Stomach (tissue), 19 donors: ENCODE measurements at places on chromosomes 3 and 15. TPM values are rescaled to one million over a fixed set of nuclear protein-coding genes. Genes with fewer than 3 reads are reported as not detected.

ZBED2 gene
- total RNA-seq, result not detected

SGO1 gene
- 1.7 TPM for total RNA-seq

ACOX2 gene
- 1.6 TPM for total RNA-seq

ZPLD1 gene
- total RNA-seq, result not detected

ECE2 gene
- total RNA-seq, result not detected

DAZL gene
- total RNA-seq, result not detected

GOLGA8G gene
- not detected for total RNA-seq

TRPM1 gene
- not detected for total RNA-seq

SKIC8 gene
- 22.2 TPM for total RNA-seq

HTR3E gene
- not detected for total RNA-seq

GRCh38 chr15:67077641-67078215 lies 12.3 kb downstream of the SMAD3 start:
- no peaks in the 10 kb centered on the region for H3K36me3 ChIP-seq
- DNase-seq, result peak; percentile 68
- peaks cover 100% of the 10 kb centered on the region for H3K4me1 ChIP-seq
- H3K4me3 ChIP-seq, result no peak overlapping the region

DNA sequence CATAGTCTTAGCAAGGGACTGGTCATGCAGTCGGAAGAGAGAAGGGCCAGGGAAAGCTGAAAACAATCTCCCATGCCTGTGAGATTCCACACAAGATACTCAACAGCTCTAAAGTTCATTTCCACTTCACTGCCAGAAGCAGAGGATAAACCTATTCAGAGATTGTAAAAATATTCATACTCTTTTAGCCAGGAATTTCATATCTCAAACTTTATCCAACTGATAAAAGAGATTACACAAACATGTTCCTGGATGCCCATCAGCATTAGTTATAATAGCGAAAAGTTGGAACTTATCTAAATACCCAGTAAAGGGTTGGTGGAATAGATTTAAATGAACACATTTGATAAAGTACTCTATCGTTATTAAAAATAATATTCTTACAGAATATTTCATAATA lies 75.2 kb upstream of the ARHGEF3 start:
- no peak overlapping the region for H3K4me3 ChIP-seq
- no peak for DNase-seq
- peaks cover 38% of the 10 kb centered on the region for H3K4me1 ChIP-seq
- H3K27me3 ChIP-seq, result no peaks in the 10 kb centered on the region

- no peaks in the 10 kb centered on the region for H3K36me3 ChIP-seq
- H3K27me3 ChIP-seq, result no peaks in the 10 kb centered on the region
These were observed 14.6 kb downstream of the ADAMTS9 start for GRCh38 chr3:64673159-64673715.

DNA sequence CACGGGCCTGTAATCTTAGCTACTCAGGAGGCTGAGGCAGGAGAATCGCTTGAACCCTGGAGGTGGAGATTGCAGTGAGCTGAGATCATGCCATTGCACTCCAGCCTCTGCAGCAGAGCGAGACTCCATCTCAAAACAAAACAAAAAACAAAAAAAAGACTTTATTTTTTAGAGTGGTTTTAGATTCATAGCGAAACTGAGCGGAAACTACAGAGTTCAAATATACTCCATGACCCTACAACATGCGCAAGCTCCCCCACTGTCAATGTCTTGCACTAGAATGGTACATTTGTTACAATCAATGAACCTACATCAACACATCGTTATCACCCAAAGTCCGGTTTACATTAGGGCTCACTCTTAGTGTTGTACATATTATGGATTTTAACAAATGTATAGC lies 2.2 kb upstream of the CRTAP start:
- DNase-seq, result no peak
- no peak overlapping the region for H3K27ac ChIP-seq
- no peaks in the 10 kb centered on the region for H3K36me3 ChIP-seq
- peaks cover 33% of the 10 kb centered on the region for H3K4me1 ChIP-seq
- no peak overlapping the region for H3K4me3 ChIP-seq

DNA sequence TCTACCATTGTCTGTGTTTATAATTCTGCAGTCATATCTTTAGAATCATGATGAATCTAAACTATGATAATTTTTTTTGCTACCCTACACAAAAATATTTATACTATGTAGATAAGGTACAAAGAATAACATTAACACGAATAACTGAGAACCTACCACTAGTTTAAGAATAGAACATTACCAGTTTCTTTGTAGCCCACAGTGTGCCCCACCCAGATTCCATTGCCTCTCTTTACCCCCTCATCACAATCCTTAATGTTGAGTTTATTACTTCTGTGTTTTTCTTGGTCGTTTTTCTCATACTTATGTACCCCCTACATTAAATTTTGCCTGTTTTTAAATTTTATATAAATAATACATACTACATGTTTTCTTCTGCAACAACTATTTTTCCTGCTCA lies 140.5 kb downstream of the BBX start:
- H3K4me1 ChIP-seq, result peaks cover 12% of the 10 kb centered on the region
- no peaks in the 10 kb centered on the region for H3K27me3 ChIP-seq
- DNase-seq, result no peak
- no peaks in the 10 kb centered on the region for H3K36me3 ChIP-seq
- H3K4me3 ChIP-seq, result no peak overlapping the region

DNA sequence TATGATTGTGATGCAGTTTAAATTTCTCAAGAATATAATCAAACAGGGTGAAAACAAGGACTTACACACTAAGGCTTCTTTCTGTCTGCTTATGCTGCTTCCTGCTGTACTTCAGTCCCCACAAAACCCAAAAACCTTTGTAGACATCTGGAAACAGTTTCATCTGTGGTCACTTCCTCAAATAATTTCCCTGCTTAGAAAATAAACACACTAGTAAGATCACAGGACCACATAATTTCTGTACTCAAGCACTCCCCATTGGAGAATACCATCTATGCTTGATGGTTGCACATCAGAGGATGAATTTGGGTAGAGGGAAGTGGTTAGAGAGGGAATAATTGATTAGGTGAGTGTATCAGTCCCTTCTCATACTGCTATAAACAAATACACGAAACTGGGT lies 266.2 kb downstream of the LSAMP start:
- no peaks in the 10 kb centered on the region for H3K36me3 ChIP-seq
- no peak overlapping the region for H3K4me3 ChIP-seq
- H3K4me1 ChIP-seq, result no peaks in the 10 kb centered on the region
- no peaks in the 10 kb centered on the region for H3K27me3 ChIP-seq
- no peak for DNase-seq

DNA sequence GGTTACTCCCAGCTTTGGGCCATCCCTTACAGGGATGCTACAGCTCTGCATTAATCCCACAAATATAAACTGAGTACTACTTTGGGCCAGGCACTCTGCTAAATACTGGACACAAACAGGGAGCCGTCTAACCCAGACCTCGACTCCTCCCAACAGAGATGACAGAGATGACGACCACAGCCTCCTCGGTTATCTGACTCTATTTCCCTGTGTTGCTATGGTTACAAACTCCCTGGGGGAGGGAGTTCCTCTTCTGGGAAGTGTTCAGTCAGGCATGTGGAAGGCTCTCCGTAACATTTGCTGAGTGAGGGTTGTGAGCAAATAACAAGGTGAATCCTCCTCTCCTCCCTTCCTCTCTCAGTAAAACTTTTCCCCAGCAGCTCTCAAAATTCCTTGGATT lies 6.7 kb upstream of the CMTM7 start:
- no peak for DNase-seq
- no peaks in the 10 kb centered on the region for H3K27me3 ChIP-seq
- H3K4me3 ChIP-seq, result no peak overlapping the region
- H3K4me1 ChIP-seq, result no peaks in the 10 kb centered on the region
- H3K36me3 ChIP-seq, result no peaks in the 10 kb centered on the region
- no peak overlapping the region for H3K27ac ChIP-seq

DNA sequence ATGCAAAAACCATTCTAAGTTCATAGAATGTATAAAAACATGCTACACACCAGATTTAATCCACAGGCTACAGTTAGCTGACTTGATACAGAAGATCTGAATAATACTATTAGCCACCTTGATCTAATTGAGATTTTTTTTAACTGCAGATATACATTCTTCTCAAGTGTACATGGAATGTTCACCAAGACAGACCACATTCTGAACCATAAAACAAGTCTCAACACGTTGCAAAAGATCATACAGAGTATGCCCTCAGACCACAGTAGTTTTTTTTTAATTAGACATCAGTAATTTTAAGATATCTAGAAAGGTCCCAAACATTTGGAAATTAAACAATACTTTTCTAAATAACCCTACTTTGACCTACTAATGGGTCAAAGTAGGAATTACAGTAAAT lies 83.3 kb downstream of the FGF7 start:
- DNase-seq, result no peak
- no peaks in the 10 kb centered on the region for H3K36me3 ChIP-seq
- H3K4me1 ChIP-seq, result no peaks in the 10 kb centered on the region
- H3K27ac ChIP-seq, result no peak overlapping the region
- H3K4me3 ChIP-seq, result no peak overlapping the region

DNA sequence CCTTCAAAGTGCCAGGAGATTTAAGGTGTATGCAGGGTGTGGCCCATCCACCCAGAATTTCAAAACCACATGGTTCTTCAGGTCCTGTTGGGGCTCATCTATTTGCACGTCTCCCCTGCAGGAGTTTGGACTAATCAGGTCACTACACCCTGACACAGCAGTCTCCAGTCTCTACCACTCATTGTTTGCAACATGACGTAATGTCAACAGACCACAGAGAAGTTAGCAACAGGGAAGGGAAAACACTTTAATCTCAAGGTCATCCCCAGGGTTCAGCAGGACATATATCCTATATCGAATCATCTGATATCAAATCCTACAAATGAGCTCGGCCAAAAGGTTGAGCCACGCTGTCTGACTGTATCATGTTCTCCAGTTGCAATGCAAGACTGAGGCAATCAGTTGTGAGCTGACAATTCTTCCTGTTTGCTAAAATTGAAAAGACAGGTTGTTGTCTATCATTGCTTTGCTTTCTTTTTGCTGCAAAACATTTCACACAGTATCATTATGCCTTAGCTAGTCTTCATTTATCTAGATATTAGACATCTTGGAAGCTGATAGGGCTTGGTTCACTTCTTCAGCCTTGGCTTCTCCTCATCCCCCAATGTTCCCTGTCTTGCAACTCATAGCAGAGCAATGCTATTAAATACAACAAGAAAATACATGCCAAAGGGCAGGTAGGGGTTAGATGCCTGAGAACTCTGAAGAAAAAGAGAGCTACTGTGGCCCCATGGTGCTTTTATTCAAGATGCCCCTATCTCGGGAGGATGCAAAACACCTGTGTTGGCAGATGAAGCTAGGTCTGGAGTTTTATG lies 13.4 kb upstream of the LEKR1 start:
- peaks cover 29% of the 10 kb centered on the region for H3K4me1 ChIP-seq
- H3K36me3 ChIP-seq, result no peaks in the 10 kb centered on the region
- H3K27me3 ChIP-seq, result no peaks in the 10 kb centered on the region
- H3K4me3 ChIP-seq, result no peak overlapping the region
- no peak for DNase-seq
- peak overlapping the region; percentile 17 for H3K27ac ChIP-seq

DNA sequence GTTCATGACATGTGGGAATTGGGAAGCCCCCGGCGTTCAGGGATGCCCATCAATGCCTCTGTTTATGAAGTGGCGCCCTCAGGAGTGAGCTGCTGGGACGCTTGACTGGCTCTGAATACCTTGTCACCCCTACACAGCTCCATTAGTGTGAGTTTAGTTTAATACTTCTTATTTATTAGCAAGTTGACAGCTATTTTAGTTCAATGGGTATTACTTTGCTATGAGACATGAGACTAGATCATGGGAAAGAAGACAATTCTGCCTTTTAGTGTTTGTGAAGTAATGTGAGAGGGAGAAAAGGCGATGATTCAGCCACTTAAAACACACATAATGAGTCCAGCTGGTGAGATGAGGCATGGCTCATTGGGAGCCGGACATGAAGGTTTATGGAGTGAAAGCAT lies 678.5 kb downstream of the NR2F2 start:
- H3K36me3 ChIP-seq, result no peaks in the 10 kb centered on the region
- H3K4me3 ChIP-seq, result no peak overlapping the region
- no peak overlapping the region for H3K27ac ChIP-seq
- no peak for DNase-seq

- no peaks in the 10 kb centered on the region for H3K27me3 ChIP-seq
- H3K27ac ChIP-seq, result peak overlapping the region; percentile 85
- H3K4me1 ChIP-seq, result peaks cover 16% of the 10 kb centered on the region
- H3K36me3 ChIP-seq, result no peaks in the 10 kb centered on the region
These were observed 473 bp downstream of the FHIT start for GRCh38 chr3:61250784-61251173.

GRCh38 chr3:100401674-100402041 lies 319 bp downstream of the LNP1 start:
- no peaks in the 10 kb centered on the region for H3K27me3 ChIP-seq
- no peaks in the 10 kb centered on the region for H3K36me3 ChIP-seq
- peaks cover 33% of the 10 kb centered on the region for H3K4me1 ChIP-seq
- H3K4me3 ChIP-seq, result peak overlapping the region; percentile 85
- peak overlapping the region; percentile 95 for H3K27ac ChIP-seq

DNA sequence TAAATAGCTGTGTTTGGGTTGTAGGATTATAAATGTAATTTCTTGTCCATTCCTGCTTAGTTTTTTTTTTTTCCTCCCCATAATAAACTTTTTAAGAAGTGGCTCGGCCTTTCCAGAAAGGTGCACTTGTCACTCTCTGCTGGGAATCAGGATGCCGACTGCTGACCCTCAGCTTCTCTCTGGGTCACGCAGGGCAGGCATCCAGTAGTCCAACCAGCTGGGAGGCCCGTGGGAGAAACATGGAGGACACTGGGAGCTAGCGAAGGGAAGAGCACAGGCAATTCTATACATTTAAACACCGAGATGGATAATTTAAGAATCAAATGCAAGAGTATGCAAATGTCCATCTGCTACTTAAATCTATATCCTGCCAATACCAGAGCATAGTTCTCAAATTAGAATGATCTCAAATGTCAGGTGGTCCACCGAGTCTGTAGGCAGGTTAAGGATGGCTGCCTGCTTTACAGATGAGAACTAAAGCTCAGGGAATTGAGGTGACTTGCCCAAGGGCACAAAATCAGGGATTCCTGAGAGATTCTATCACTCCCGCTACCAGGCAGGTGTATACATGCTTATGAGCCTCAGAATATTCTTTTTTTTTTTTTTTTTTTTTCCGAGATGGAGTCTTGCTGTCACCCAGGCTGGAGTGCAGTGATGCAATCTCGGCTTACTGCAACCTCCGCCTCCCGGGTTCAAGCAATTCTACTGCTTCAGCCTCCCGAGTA lies 64.5 kb downstream of the DAPK2 start:
- no peak for DNase-seq
- peaks cover 25% of the 10 kb centered on the region for H3K4me1 ChIP-seq

- DNase-seq, result no peak
- no peak overlapping the region for H3K27ac ChIP-seq
- no peaks in the 10 kb centered on the region for H3K36me3 ChIP-seq
- H3K4me1 ChIP-seq, result peaks cover 5% of the 10 kb centered on the region
These were observed 68.2 kb downstream of the CD200R1L start for GRCh38 chr3:112778353-112778948.

DNA sequence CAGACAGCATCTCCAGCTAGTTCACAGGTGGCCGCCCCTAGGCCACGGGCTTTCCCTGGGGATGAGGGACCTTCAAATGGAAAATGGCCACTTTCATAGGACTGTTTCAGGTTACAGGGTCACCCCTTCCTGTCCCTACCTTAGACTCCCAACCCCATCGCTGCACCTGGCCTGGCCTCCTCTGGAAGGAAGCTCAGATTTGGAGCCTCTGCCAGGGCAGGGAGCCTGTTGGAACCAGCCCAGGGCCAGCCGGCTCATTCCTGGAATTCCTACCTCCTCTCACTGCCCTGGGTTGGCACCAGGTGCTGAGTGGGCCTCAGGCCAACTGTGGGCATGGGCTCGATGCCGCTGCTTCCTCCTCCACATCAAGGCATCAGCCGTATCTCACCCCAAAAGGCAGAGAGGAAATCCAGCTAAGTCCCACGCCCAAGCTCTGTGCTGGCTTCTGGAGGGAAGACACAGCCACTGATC lies 42.2 kb downstream of the KLHL25 start:
- H3K27me3 ChIP-seq, result no peaks in the 10 kb centered on the region
- no peak overlapping the region for H3K27ac ChIP-seq
- H3K4me1 ChIP-seq, result peaks cover 65% of the 10 kb centered on the region
- H3K36me3 ChIP-seq, result peaks cover 19% of the 10 kb centered on the region
- DNase-seq, result peak; percentile 42
- H3K4me3 ChIP-seq, result no peak overlapping the region
